Stomach (tissue), 19 donors: ENCODE measurements at places on chromosomes 2 and 18. TPM values are rescaled to one million over a fixed set of nuclear protein-coding genes. Genes with fewer than 3 reads are reported as not detected.

ANKRD30B gene
- not detected for total RNA-seq

GRCh38 chr2:174840436-174840835, 76.2 kb upstream of the CHRNA1 start:
- DNase-seq: no peak

TACR1 gene
- total RNA-seq: 0.73 TPM

ZNF396 gene
- 7.6 TPM for total RNA-seq

GRCh38 chr2:147548451-147548850, 296.4 kb upstream of the ACVR2A start:
- DNase-seq: no peak
